ENCODE measurements at places on chromosomes 11 and 22. TPM values are rescaled to one million over a fixed set of nuclear protein-coding genes. Genes with fewer than 3 reads are reported as not detected.
A peak's percentile ranks its signal among the peaks of the same experiment; 100 is the strongest.

Gene HTR3B
- polyA plus RNA-seq = not detected

DNA sequence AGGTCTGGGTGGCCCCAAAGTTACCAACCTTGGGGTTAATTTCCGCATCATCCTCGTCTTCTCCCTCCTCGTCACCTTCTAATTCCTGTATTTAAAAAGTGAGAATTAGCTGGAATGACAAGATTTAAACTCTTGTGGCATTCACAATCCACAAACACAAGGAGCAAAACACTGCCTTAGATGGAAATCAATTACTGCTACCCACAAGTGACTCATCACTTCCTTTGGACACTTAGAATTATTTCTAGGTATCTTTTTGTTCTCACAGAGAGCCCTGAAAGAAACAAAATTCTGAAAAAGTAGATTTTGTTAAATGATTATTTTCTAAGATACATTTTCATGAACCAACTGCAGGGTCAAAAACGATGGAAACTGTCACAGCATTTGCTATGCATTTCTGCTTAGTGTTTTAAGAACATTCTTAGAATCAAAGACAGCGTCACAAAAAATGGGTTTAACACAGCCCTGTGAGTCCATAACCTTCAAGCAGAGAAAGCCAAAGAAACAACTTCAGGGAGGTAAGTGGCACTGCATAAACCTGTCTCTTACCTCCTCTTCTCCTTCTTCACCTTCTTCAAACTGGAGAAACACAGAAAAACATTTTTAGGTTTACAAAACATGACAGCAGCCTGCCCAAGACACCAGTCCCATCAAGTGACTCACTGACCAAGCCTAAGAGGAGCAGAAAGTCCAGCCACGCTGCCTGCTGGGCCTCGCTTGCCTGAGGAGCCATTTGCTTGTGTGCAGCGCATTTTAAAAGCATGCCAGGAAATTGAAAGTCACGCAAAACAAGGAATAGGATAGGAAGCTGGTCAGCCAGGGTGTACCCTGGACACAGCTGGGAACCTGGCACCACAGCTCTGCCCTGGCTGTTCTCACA is 22.3 kb upstream of the PHLDA2 start:
- DNase-seq = no peak

- DNase-seq = no peak
Measured at GRCh38 chr11:125268611-125269010, 104.1 kb downstream of the PKNOX2 start.

DNA sequence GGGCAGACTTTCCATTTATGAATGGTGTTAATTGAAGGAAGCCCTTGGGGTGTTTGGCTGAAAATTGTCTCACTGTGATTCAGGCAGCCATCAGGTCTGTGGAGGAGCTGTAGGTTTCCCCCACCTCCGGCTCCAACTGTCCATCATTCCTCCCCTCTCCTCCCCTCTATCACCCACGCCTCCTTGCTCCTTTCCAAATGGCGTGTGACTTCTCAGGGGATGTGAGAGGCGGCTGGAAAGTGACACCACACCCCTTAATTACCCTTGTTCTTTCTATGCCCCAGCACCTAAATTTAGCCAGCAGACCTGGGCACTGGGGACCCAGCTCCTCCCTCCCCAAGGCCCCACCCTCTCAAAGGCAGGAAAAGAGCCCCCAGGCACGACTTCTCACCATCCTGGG is 38.1 kb upstream of the SYT7 start:
- no peak for DNase-seq

DNA sequence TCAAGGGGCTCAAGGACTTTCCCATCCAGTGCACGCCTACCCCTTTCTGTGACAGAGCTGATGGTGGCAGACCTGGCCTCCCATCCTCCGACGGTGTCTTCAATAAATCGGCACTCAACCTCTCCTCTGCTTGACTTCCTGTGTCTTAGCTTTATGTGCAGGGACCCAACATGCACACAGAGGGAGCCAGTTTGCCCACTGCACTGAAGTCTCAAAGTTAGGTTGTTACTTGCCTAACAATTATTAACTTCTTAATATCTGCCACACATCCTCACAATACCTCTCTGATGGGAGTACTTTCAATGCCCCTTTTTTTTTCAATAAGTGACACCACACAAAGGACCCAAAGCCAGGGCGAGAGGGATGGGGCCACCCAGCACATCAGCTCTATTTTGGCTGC is 3.6 kb downstream of the IZUMO1R start:
- no peak for DNase-seq

Gene PHRF1
- 8.7 TPM for polyA plus RNA-seq

DNA sequence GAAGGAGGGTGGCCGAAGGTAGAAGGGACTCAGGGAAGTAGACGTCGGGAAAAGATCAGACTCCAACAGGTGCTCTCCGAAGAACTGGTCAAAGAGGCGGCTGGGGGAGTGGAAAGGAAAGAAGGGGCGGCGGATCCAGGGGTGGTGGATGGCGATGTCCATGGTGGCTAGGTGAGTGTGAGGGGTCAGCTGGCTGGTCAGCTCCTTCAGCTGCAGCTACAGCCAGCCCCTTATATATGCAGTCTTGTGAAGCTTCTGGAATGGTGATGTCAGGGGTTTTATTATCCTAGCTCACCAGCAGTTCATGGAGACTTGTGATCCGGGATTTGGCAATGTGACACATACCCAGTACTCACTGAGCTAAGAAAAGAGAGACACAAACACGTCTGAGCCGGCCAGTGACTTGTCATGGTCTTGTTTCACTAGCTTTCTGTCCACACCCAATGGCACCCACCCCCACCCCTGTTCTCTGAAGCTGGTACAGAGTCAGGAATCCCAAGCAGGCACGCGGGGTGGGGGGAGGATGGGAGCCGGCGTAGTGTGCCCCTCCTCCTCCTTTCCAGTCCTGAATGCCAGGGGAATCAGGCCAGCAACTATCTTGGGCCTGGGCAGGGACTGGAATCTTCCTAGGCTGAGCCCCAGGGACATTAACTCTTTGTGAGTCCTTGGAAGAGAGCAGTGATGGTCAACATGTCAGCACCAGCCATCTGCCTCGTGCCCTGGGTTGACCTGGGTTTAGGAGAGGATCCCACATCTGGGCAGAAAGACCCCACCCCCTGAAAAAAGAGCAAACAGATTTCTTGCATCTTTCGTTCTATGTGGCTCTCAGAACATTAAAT is at the start of gene CRYAB:
Gene CRYAB (minus strand): TSS at position 208 of the 839 bp plus-strand sequence. CDS start 46 bp downstream, at position 162.
- peak; percentile 82 for DNase-seq

Gene KLHL35
- polyA plus RNA-seq = 1.4 TPM

- DNase-seq = peak; percentile 66
Measured at GRCh38 chr22:50473855-50474671, 772 bp downstream of the SBF1 start.

All from adrenal gland (tissue), 19 donors.